ENCODE measurements at places on chromosomes 5 and 9.

DNA sequence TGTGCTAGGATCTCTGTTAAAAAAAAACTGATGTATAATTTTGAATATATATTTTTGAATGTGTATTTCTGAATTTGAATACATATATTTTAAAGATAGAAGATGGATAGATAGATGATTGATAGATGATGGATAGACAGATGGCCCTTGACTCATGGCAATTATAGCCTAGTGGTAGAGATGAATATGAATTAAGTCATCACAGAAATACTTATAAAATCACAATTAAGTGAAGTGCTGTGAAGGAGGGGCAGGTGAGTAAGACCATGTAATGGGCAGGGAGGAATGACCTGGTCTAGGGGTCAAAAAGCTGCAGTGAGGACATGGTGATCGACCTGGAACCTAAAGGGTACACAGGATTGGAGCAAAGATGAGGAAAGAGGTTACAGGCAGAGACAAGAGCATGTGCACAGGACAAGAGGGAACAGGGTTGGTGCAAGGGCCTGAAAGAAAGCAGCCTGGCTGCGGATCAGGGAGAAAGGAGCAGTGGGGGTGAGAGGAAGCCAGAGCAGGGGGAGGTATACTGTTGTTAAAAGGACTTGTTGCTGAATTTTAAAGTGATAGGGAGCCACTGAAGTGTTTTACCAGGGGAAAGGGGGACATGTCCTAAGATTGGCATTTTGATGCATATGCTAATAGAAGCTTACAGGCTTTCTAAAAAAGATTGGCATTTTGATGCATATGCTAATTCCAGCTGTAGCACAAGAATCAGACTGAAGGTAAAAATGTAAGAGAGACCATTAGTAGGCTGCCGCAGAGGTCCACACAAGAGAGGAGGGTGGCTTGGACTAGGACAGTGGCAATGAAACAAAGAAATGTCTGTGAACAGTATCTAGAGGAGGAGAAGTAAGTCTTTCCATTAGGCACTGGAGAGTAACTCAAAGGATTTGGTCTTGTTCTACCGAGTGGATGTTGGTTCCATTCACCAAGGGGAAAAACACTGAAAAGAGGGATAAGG lies 527.8 kb downstream of the AGTPBP1 start:
- no peak for DNase-seq

DNA sequence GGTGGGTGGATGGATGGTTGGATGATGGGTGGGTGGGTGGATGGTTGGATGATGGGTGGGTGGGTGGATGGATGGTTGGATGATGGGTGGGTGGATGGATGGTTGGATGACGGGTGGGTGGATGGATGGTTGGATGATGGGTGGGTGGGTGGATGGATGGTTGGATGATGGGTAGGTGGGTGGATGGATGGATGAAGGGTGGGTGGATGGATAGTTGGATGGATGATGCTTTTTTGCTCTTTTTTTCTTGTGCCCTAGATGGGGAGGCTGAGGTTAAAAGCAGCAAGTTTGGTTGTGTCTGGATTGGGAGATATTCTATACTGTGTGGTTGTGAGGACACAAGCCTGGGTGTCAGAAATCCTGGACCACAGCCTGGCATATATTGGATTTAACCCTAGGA lies 5.4 kb downstream of the LCN12 start:
- no peak for DNase-seq

GRCh38 chr5:38576442-38576841 lies 20.0 kb upstream of the LIFR start:
- DNase-seq, result no peak

GRCh38 chr5:75053304-75054133 lies 1.2 kb upstream of the GCNT4 start:
- peak; percentile 41 for DNase-seq

GRCh38 chr5:33690374-33691135 lies 201.2 kb downstream of the ADAMTS12 start:
- peak; percentile 64 for DNase-seq

DNA sequence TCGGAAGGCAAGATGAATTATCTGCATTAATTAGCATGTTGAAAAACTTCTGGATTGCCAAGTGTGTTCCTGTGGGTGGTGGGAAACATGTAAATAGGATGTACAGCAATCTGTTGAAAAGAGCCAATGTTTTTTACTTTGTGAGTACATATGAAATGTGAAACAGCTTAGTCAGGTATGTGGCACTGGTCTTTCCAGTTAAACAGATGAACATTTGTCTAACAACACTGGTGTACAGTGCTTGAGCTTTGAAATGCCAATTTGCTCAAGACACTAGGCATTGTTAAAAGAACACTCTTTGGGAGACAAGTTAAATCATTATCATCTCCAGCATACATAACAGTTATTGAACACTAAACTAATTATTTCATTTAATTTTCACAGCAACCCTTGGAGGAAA lies 107.3 kb upstream of the SLC24A2 start:
- DNase-seq, result no peak

DNA sequence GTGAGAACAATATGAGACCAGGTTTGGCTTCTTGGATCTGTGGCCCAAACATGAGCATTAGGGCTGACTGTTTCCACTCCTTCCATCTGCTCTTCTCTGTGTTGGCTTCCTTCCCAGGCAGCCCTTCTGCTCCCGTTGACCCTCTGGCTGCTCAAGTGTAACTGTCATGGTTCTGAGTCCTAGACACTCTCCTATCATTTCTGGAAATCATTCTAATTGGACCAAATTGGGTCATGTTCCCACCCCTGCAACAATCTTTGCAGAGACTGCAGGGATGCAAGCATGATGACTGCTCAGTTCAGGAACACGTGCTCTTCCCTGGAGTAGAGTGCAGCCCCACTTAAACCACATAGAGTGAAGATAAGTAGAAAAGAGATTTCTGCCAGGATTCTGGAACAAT lies 741.4 kb downstream of the TAF11L14 start:
- DNase-seq, result no peak

- DNase-seq, result no peak
These were observed 189.2 kb downstream of the NDUFS4 start for GRCh38 chr5:53749621-53750020.

DNA sequence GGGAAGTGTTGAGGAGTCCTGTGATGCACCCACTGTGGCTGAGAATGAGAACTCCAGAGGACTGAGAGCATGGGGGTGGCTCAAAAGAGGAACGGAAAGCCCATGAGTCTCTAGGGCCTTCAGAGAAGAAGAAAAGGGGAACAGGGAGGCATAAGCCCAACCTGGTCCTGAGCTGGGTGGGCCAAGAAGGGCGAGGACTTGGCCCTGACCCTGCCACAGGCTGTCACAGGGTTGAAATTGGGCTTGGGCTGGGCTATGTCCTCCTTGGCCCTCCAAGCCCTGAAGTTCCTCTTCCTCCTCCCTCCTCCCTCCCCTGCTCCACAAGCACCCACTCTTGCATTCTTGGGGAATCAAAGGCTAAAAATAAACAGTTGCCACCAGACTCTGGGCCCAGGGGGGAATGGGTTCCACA lies 49.3 kb upstream of the PPARGC1B start:
- DNase-seq, result no peak

All from brain pericyte (primary cell).